ENCODE measurements at places on chromosomes 1 and 21.
A peak's percentile ranks its signal among the peaks of the same experiment; 100 is the strongest.

DNA sequence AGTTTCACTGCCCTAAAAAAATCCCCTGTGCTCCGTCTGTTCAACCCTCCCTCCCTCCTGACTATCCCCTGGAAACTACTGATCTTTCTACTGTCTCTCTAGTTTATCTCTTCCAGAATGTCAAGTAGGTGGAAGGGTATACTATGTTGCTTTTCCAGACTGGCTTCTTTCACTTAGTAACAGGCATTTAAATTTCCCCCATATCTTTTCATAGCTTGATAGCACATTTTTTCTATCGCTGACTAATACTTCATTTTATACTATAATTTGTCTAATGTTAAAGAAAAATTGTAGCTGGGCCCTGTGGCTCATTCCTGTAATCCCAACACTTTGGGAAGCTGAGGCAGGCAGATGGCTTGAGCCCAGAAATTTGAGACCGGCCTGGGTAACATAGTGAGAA lies 142.8 kb downstream of the DSCAM start:
- DNase-seq: no peak

GRCh38 chr1:48561444-48561843 lies 89.4 kb upstream of the SPATA6 start:
- DNase-seq: no peak

DNA sequence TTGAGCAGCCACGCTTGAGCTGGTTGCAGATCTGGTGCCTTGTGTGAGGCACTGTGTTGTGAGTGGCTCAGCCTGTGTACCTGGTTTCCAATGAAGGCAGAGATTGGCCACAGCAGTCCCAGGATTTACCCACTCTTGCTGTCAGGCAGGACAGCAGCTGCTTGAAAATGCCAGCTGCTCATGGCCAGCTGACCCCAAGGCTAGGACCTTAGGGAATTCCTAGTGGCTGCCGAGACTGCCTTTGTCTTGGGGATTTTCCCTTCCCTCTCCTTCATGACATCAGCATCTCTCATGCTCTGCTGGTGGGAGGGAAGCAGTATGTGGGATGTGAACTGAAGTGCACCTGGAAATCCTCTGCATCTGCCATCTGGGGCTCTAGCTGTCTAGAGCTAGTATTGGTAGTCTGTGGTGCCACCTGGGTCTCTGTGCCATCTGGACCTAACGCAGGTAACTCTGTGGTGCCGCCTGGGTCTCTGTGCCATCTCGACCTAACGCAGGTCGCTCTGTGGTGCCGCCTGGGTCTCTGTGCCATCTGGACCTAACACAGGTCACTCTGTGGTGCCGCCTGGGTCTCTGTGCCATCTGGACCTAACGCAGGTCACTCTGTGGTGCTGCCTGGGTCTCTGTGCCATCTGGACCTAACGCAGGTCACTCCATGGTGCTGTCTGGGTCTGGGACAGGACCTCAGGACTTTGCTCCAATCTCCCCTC lies 3.8 kb upstream of the LRRC47 start:
- DNase-seq: no peak

DNA sequence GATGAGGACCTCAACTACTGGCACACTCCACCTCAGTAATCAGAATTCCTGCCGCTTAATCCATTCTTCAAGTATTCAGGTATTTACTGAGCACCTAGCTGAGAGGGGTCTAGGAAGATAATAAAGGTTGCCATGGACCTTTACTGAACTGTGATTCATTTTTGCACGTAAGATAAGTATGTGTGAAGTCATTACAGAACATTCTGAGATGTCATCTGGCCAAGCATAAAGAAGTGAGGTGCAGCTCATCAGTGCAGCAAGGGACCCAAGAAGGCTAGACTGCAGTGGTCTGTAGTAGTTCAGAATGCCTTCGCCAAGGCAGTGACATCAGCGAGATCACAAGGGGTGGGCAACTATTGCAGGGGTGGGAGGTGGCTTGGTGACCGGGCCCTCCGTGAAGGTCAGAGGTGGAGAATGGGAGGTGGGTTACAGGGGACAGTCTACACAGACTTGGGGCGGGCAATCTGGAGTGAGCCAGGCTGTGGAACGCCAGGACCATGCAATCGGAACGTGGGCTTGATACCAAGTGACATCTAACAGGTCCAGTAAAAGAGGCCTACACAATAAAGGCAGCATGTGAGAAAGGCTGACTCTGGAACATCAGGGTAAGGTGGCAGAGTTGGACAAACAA lies 107.4 kb downstream of the SLC45A1 start:
- DNase-seq: no peak

DNA sequence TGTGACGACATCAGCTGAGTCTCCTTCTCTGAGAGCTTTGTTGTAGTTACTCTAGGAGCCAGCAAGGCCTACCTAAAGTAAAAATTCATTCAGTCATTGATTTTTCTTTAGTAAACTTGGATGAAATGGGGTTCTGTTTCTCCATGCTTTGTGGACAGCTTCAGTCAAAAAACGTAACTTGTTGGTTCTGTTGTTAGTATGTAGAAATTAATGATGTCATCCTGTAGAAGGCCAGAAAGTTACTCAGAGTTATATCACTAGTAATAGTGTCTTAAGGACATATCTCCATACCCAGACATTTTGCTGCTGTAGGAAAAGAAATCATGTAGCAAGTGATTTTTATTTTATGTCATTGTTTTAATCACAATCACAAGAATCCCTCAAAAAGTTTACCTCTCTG lies 43.0 kb downstream of the KDM1A start:
- DNase-seq: no peak

GRCh38 chr1:51044199-51044598 lies 57.8 kb upstream of the C1orf185 start:
- DNase-seq: no peak

- no peak for DNase-seq
Observed at GRCh38 chr21:41361786-41362604, at the start of gene MX2. Gene MX2, plus strand, starts transcription at chr21:41362027. Its CDS starts 14,880 bp downstream, at chr21:41376907.

GRCh38 chr1:19205845-19206244 lies 4.2 kb downstream of the UBR4 start:
- DNase-seq: no peak

- no peak for DNase-seq
Observed at GRCh38 chr1:79955966-79956365, 949.4 kb upstream of the ADGRL4 start.

DNA sequence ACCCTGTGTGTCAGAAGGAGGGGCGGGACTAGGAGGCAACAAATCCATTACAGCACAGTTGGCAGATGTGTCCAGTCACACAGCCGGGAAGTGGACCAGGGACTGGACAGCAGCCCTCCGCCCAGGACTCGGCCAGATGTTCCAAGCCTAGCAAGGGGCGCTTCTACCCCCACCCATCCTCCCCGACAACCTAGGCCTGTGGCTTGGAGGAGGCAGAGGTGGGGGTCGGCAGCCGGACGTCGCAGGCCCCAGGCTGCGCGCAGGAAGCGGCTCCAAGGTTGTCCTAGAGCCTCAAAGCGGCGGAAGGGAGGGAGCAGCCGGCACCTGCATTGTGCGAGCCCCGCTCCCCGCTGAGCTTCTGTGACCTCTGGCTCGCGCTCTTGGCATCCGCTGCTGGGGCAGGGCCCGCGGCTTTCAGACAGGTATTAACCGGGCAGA lies 20.6 kb upstream of the MYCL start:
- DNase-seq: no peak

DNA sequence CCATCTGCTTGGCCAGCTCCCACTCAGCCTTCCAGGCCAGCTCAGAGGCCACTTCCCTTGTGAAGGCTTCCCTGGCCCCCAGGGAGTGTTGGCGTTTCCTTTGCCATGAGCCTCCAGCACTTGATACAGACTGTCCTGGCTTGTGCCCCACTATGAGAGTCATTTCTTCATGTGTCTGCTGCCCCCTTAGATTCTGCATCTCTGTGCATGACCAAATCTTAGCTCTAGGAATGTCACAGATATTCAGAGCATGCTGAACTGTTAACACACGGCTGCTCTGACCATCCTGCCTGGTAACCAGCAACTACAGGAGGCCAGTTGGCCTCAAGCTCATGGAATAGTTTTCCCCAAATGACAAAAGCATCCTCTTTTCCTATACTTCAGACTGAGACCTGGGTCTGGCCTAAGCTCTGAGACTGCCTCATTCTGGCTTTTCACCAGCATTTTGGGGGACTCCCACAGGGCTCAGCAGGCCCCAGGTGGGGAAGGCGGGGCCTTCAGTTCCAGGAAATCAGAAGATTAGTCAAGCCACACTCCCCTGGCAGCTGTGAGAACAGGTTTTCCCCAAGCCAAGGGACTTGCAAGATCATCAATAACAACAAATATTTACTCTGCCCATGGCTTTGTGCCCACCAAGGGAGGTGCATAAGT lies 182.6 kb upstream of the EDN2 start:
- no peak for DNase-seq

- DNase-seq: no peak
Observed at GRCh38 chr1:3711381-3711779, 40.9 kb upstream of the CCDC27 start.

- peak; percentile 61 for DNase-seq
Observed at GRCh38 chr21:38352536-38353219, 95.9 kb downstream of the KCNJ15 start.

GRCh38 chr1:154867064-154867825 lies 2.8 kb downstream of the KCNN3 start:
- DNase-seq: no peak
